ENCODE measurements at places on chromosomes 13 and 19.

- DNase-seq, result no peak
Observed at GRCh38 chr19:30307191-30307974, 64.8 kb upstream of the ZNF536 start.

DNA sequence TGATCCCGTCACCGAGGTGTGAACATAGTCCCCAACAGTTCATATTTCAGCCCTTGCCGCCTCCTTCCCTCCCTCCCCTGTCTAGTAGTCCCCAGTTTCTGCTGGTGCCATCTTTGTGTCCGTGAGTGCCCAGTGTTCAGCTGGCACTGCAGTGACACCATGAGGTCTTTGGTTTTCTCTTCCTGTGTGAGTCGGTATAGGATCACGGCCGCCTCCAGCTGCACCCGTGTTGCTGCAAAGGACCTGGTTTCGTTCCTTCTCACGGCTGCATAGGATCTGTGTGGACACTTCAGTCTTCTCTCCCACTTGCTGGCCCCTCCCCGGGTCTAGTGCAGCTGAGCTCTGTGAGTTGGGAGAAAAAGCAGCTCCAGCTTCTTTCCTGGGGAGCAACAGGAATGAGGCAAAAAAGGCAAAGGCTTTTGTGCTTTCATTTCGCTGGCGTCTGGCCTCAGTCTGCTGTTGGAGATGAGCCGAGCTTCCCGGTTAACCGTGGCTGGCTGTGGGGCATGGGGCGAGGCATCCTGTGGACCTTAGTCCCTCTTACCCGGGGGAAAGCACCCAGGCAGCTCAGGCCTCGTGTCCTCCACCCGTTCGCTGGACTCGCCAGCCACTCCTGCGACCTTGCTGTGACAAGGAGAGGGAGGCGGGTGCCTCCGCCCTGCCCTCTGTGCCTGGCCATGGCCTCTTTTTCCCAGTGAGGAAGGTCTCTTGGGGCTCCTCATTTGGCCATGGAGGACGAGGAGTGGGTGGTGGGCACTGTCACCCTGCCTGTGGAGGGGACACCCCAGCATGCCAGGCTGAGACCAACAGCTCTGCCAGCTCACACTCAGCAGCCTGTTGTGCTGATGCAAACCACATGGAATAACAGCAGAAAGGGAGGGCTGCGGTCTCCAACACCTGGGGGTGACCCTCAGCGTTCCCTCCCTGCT lies 196.5 kb downstream of the TEX29 start:
- no peak for DNase-seq

- DNase-seq, result no peak
Observed at GRCh38 chr13:76733671-76734070, 152.5 kb downstream of the KCTD12 start.

DNA sequence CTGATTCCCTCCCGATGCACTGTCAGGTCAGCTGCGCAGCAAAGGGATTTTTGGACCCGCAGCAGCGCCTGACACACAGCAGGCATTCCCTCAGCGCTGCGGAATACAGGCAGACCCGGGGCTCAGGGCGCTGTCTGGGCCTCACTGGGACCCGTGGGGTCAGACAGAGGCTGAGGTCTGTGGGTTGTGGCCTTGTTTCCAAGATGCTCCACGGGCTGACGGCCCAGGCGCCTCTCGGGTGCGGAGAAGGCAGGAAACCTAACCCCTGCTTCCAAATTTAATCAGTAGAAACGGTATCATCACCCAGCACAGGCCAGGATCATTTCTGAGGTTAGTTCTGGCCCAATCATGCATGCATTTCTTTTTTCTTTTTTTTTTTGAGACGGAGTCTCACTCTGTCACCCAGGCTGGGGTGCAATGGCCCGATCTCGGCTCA lies 686 bp upstream of the RNF126 start:
- no peak for DNase-seq

DNA sequence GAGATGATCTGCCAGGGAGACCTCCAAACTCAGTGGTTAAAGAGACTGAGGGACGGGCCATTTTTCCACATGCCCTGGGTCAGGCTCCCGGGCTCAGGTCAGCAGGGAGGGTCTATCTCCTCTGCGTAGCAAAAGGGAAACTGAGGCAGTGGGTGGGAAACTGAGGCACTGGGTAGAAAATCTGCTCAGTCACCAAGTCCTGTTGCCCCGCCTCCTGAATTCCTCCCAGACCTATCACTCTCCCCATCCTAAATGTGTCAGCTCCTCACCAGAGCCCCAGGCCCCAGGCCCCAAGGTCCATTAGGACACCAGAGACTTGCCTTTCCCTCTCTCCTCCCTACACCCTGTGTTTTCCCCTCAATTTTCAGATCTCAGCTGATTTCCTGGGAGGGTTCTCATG lies 2.4 kb downstream of the CD320 start:
- no peak for DNase-seq

- no peak for DNase-seq
Observed at GRCh38 chr13:40172878-40173277, 493.6 kb downstream of the FOXO1 start.
